ENCODE measurements at places on chromosomes 6 and 20.

DNA sequence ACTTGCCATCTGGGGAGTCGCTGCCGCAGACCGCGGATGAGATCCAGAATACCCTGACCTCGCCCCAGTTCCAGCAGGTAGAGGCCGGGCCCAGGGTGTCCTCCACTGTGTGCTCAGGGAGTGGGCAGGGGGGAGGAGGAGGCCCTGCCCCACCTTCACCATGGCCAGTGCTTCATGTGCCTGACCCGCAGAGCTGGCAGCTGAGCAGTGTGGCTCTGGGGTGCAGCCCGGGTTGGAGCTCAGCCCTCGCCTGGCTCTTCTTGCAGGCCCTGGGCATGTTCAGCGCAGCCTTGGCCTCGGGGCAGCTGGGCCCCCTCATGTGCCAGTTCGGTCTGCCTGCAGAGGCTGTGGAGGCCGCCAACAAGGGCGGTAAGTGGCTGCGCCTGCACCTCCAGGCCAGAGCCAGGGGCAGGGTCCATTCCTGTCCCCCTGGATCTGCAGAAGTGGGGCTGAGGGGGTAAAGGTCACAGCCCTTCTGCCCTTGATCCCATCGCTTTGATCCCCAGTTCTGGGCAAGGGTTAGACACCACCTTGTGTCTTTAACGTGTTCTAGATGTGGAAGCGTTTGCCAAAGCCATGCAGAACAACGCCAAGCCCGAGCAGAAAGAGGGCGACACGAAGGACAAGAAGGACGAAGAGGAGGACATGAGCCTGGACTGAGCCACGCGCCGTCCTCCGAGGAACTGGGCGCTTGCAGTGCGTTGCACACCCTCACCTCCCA lies 5.5 kb downstream of the ADRM1 start:
- no peak for DNase-seq

DNA sequence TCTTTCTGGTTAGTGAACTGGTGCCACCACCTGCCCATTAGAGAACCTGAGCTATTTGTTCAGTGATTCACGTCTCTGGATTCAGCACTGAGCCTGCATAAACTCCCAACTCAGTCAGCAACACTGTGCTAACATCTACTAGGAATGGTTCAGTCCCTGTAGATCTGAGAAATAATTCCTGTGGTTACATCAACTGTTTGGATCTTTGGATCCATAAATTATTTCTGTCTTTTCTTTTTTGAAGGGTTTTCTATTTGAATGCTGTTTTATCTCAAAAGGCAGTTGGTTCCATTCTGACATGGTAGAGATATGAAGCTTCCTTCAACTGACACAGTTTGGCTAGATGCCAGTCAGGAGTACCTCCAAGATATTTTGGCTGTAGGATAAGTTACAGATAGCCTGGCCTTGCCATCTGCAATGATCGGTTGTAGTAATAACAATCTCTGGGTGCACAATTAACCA lies 125.9 kb downstream of the TRMT11 start:
- no peak for DNase-seq

DNA sequence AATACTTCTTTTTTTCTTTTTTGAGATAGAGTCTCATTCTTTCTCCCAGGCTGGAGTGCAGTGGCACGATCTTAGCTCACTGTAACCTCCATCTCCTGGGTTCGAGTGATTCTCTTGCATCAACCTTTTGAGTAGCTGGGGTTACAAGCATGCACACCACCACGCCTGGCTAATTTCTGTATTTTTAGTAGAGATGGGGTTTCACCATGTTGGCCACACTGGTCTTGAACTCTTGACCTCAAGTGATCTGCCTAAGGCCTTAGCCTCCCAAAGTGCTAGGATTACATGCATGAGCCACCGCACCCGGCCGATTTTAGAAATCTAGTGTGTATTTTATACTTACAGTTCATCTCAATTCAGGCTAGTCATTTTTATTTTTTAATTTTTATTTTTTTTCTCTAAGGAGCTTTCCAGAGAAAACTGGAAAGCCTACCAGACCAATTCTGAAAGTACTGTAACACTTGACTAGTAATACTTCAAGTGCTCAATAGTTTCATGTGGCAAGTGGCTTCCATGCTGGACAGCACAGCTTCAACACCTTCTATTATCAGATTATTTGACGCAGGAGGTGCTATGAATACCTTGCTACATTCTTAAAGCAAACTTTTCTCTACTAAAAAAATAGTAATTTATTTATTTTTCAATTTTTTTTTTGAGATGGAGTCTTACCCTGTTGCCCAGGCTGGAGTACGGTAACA lies 25.0 kb downstream of the POLR1C start:
- DNase-seq: no peak

- no peak for DNase-seq
Measured at GRCh38 chr6:140599916-140600315, 1225.5 kb upstream of the CITED2 start.

DNA sequence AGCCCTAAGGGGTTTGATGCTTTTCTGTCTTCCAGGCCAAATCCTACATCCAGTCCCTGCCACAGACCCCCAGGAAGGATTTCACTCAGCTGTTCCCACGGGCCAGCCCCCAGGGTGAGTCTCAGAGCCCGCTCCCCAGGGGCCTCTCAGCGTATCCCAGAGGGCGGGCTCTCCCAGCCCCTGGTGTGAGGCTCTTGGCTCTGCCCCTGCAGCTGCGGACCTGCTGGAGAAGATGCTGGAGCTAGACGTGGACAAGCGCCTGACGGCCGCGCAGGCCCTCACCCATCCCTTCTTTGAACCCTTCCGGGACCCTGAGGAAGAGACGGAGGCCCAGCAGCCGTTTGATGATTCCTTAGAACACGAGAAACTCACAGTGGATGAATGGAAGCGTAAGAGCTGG lies 8.4 kb downstream of the MAPK13 start:
- no peak for DNase-seq

GRCh38 chr6:6402006-6402405 lies 81.5 kb upstream of the F13A1 start:
- no peak for DNase-seq

DNA sequence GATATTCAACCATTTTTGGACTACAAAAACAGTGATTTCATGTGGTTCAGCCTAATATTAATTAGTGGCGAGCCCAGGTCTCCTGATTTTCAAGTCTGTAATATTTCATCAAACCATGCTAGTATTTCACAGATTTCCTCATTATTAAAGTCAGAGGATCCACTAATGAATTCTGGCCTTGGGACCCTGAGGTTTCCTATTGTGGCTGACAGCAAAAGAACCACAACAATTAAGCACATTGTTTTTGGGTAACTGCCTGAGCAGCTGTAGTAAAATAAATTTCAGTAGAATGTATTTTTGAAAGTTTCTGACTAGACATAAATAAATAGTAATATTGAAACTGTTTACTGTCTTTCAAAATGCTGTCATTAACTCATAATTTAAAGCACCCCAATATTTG lies 630.7 kb upstream of the MMS22L start:
- DNase-seq: no peak

DNA sequence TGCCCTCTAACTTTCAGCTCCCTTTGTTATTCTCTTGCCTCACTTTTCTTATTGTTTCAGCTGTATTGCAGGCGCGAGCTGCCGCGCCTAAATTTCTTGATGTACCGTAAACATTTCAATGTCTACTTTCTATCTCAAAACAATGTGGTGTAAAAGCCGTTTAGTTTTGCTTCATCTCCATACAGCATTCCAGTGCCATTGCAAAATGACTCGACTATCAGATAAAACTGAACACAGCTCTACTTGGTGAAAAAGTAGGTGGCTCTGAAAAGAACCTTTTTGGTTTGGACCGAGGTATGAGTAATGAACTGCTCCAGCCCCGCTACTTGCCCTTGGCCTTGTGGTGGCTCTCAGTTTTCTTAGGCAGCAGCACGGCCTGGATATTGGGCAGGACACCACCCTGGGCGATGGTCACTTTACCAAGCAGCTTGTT lies 74.6 kb downstream of the OR2B2 start:
- DNase-seq: no peak

DNA sequence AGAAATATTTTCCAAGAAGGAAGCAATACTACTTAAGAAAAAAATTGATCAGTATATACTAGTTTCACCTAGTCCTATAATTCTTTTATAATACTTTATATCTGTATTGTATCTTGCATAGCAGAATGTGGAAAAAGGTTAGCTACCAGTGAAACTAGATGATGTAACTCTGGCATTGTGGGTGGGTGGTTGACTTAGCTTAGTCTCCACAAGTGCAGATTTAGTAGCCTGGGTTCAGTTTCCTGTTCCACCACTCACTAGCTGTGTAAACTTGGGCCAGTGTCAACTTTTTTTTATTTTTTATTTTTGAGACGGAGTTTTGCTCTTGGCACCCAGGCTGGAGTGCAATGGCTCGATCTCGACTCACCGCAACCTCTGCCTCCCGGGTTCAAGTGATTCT lies 2.0 kb downstream of the MUC21 start:
- no peak for DNase-seq
